CD4-positive, alpha-beta T cell (primary cell): ENCODE measurements at places on chromosomes 3 and 15.
A peak's percentile ranks its signal among the peaks of the same experiment; 100 is the strongest.

GRCh38 chr3:176872771-176873209 is 324.5 kb downstream of the TBL1XR1 start:
- peak; percentile 73 for DNase-seq

GRCh38 chr15:100537331-100537730 is 8.6 kb upstream of the CERS3 start:
- DNase-seq = peak; percentile 46

DNA sequence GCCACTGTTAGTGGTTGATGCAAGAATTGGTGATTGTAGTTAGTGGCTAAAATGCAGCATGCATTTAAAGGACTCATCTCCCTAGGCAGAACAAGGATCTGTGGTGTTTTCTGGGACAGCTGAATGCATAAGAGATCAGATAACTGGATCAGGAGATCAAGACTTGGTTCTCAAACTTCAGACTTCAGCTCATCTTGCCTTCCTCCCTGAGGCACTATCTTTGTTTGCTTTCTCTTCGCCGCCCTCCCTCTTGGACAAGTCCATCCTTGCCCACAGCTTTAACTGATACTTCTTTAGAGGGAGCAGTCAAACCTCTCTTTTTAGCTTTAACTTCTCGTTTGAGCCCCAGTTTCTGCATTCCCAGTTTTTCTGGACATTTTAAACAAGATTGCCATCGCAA is 195.4 kb upstream of the TPRG1 start:
- no peak for DNase-seq

DNA sequence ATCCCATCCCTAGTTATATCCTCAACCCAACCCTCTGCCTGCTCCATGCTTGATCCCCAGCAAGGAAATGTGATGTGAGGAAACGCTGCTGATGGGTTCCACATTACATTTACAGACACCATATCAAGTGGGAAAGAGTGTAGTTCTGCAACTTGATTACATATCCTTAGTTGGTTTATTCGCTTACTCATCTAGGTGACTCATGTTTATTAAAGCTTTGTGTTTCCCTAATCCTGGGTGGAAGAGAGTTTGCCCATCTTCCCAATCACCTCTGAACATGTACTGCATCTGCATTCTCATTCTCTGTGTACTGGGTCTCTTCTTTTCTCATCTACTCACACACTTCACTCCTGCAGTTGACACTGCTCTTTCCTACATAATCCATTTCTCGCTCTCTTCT is 91.7 kb upstream of the PDZRN3 start:
- DNase-seq = no peak

DNA sequence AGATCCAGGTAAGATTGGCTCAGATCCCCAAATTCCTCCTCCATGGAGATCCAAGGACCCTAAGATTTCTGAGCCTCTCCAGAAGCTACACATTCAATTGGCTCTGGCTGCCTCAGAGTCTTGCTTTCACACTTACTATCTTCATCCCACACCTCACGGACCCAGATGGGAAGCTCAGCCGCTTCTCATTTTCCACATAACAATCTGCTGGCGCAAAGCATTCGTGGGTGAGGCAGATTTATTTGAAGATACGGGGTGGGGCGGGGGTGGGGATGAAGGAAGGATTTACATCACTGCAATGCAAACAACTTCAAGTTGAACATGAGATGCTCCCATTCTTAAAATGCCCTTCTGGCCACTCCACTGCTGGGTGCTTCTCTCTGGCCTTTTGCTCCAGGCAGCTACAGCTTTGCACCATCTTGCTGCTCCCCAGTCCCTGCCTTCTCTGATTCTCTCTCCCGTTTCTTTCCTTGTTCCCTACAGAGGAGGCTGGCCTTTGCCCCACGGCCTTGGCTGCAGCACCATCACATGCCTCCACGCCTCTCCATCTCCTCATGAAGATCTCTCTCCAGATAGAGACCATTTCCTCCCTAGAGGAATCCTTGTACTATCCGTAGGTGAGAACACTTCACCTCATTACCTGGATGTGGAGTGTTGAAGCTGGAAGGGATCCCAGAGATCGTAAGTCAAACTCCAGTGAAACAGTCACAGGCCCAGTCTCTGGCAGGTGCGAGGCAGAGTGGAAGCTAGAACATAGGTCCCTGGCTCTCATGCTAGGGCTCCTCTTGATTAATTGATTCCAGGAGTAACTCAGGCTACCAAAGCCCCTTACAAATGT is 175.9 kb downstream of the RPLP1 start:
- DNase-seq = no peak

GRCh38 chr15:83955806-83956265 is 279.7 kb upstream of the GOLGA6L4 start:
- no peak for DNase-seq

- no peak for DNase-seq
Observed at GRCh38 chr15:31046759-31047359, 54.7 kb downstream of the TRPM1 start.

DNA sequence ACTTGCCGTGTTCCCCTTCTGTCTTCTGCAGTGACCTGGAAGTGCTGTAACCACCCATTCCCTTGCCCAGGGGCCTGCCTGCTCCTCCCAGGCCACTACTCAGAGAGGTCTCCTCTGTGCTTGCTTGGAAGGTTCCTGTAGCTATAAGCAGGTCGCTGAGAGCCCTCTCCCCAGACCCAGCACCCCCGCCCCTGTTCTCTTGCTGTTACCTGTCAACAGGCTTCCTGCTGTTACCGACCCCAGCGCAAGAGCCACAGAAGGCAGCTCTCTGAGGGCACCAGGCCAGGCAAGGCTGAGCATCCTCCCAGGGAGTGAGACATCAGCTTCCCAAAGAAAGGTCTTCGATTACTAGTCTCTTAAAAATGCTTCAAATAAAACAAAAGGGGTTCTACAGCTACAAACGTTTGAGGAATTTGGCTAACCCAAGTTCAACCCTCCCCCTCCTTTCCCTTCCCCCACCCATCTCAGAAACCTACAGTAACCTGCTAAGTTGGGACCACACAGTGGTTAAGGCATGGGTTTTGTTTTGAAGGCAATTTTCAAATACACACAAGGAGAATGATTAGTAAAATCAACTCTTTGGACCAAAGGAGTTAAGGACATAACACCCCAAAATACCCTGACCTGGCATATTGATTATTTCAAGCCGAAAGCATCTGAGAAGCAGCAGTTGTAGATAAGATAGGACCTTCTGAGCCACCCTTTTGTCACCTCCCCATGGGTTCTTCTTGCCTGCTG is 74.9 kb upstream of the MFGE8 start:
- no peak for DNase-seq

GRCh38 chr3:115217678-115218451 is 70.8 kb upstream of the ZBTB20 start:
- peak; percentile 38 for DNase-seq

DNA sequence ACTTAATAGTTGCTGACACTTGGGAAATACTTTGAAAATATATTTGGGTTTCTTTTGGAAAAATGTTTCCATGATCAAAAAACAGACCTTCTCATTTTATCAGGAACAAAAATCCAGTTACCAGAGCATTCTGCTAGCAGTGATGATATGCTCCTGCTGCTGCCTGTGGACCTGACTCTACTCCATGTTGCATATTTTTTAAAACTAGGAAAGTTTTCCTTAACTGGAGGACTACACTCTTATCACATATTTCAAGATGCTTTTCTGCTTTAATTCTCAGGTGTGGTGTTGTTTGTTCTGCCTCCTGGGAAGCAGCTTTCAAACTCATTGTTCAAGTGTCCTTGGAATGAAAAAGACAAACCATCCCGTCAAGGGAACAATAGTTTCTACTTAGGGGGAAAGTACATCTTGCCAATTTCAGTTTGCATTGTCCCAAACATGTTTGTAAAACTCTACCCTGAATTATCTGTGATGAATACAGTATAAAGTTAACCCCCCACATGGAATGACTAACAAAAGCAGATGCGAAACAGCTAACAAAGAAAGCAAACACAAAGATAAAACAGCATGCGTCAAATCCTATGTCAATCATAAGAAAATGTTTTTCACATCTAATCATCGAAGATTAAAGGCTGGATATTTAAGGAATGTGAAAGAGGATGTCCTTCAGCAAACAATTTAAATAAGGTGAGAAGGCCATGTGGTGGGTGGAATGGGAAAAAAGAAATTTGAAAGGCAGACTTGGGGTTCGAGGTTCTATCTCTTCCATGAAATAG is 40.1 kb upstream of the PSMD6 start:
- no peak for DNase-seq

DNA sequence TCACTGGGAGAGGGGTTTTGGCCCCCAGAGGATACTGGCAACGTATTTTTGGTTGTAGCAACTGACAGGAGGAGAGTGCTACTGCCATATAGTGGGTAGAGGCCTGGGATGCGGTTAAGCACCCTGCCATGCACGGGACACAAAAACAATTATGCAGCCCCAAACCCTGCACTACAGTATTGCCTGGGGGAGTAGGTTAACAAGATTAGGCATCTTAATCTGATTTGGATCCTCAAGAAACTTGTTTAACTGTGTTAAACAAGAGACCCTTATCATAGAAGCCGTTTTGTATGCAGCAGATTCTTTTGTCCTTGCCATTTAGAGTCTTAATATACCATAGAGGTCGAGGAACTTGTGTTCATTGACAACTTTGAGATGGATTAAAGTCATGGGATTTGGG is 3.4 kb downstream of the PHLDB2 start:
- DNase-seq = no peak

DNA sequence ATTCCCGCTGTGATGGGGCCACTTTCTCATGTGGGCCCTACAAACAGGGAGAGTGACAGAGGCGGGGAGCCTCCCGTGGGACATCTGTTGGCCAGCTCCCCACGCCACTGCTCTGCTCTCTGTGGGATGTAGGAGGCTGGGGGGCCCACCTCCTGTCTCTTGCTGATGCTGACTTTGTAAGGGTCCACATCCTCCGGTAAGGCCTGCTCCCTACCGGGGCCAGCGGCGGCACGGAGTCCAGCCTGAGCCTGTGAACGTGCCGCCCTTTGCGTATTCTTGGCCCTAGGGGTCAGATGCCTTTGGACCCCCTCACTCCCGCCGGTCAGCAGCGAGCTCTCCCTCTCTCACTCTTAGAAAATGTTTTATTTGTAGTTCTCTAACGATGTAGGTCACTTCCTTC is 153.2 kb downstream of the LRRC28 start:
- no peak for DNase-seq

- no peak for DNase-seq
Observed at GRCh38 chr3:106048946-106049481, 180.2 kb upstream of the CBLB start.

DNA sequence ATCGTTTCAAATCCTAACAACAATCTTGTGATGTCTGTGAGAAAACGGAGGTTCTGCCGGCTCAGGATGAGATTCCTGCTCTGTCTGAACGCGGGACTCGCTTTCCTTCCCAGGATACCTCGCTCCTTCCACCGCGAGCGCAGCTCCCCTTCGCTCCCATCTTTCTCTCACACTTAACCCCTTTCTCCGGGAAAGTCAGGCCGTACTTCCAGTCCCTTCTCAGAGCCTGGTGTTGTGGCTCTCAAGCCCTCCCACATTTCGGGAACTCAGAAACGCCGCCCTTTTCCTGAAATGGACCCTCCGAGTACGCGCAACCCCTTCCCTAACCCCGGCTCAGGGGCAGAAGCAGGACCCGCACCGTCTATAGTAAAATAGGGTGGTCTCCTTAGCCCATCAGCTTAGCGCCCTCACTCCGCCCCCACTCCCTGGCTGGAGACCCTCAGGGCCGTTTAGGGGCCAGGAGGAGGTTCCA is 378 bp upstream of the FEM1B start:
- no peak for DNase-seq

DNA sequence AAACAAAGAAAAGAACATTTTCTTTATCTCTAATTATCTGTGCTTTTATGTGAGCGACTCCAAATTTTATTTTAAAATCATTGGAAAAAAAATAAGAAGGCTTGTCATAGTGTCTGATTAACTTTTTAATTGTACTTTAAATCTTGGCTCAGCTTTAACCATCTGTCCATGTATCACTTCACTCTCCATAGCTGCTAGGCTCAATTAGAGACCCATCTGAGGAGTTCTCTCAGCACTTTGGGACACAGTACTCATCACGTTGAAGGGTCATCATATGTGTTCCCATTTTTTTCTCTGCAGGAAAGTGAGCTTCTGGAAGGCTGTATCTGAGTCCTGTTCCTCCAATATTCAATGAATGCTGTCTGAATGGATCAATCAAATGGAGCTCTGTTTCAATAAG is 908.5 kb upstream of the ROBO1 start:
- no peak for DNase-seq

DNA sequence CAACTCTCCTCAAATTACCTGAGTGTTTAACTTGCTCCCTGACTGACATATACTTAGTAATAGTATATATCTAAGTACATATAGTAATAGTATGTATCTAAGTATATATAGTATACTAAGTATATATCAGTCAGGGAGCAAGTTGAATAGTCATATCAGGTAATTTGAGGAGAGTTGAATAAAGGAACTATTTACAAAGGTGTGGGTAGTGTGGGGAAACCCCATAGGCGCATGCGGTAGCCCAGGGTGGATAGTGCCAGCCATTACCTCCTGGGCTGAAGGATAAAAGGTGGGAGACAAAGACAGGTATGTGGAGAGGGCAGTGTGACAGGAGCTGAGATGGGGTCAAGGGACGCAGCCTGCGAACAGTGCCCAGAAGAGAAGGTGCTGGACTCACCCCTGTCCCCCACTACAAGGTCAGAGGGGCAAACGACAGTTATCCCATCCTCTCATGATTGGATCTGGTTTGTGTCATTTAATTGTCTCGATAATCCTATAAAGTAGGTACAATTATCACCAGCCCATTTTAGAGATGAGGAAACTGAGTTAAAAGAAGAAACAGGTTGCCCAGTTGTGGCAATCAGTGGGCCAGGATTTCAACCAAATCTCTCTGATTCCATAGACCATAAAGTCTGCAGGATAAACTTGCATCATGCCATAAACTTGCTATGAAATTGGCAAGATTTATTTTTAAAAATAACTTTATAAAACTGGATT is 34.1 kb upstream of the TPM1 start:
- DNase-seq = no peak

- DNase-seq = no peak
Observed at GRCh38 chr15:66144978-66145725, 108.4 kb downstream of the MEGF11 start.

GRCh38 chr15:49507261-49507660 is 84.2 kb downstream of the FGF7 start:
- no peak for DNase-seq

DNA sequence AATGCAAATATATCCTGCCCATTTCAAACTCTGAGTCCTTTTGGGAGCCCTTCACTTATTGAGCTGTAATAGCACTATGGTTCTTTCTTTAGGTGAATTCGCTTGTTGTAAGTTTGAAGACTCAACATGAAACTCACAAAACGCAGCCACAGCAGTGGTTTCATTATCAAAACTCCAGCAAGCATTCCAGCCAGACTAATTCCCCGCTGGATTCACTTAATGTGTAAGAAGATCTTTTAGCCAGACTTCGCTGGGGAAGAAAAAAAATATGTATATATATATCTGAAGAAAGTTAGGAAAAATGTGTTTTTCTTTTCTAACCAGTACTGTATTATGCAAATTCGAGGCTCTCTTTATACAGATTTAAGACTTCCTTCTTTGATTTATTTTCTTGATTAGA is 241.1 kb downstream of the WNT5A start:
- DNase-seq = no peak

DNA sequence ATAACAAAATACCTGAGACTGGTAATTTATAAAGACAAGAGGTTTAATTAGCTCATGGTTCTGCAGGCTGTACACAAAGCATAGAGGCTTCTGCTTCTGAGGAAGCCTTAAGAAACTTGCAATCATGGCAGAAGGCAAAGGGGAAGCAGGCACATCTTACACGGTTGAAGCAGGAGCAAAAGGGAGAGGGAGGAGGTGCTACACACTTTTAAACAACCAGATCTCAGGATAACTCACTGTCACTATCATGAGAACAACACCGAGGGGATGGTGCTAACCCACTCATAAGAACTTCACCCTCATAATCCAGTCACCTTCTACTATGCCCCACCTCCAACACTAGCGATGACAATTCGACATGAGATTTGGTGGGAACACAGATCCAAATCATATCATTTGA is 54.4 kb downstream of the ATP8B4 start:
- peak; percentile 5 for DNase-seq
